Nasal cavity respiratory epithelium epithelial cell of viscerocranial mucosa (primary cell): ENCODE measurements at places on chromosomes 4 and X. TPM values are rescaled to one million over a fixed set of nuclear protein-coding genes. Genes with fewer than 3 reads are reported as not detected.

Gene FGF2
- total RNA-seq: 6.8 and 19.1 TPM in 2 replicates

Gene F11
- not detected in 2 replicates for total RNA-seq

Gene GPC4
- 0.34 and 6.0 TPM in 2 replicates for total RNA-seq

Gene PRRG3
- not detected in 2 replicates for total RNA-seq

Gene PWWP3B
- under 0.01 and 0.43 TPM in 2 replicates for total RNA-seq

Gene CCDC149
- 4.4 and 10.6 TPM in 2 replicates for total RNA-seq

Gene CXorf49
- not detected in 2 replicates for total RNA-seq

Gene FRMD7
- not detected in 2 replicates for total RNA-seq

Gene RENBP
- 1.0 and 3.6 TPM in 2 replicates for total RNA-seq

Gene SCOC
- 82.2 and 86.5 TPM in 2 replicates for total RNA-seq

Gene RBMX2
- 21.3 and 26.0 TPM in 2 replicates for total RNA-seq

Gene GPC3
- under 0.01 and 1.9 TPM in 2 replicates for total RNA-seq

Gene MAGEA2
- total RNA-seq: not detected in 2 replicates

Gene KLHL13
- total RNA-seq: 1.7 and 4.0 TPM in 2 replicates

Gene GABRB1
- total RNA-seq: not detected in 2 replicates

Gene FAM241A
- total RNA-seq: 4.1 and 4.3 TPM in 2 replicates
